ENCODE measurements at places on chromosomes 2 and 18.

- no peak for DNase-seq
These were observed 183.0 kb downstream of the MREG start for GRCh38 chr2:215830304-215830703.

DNA sequence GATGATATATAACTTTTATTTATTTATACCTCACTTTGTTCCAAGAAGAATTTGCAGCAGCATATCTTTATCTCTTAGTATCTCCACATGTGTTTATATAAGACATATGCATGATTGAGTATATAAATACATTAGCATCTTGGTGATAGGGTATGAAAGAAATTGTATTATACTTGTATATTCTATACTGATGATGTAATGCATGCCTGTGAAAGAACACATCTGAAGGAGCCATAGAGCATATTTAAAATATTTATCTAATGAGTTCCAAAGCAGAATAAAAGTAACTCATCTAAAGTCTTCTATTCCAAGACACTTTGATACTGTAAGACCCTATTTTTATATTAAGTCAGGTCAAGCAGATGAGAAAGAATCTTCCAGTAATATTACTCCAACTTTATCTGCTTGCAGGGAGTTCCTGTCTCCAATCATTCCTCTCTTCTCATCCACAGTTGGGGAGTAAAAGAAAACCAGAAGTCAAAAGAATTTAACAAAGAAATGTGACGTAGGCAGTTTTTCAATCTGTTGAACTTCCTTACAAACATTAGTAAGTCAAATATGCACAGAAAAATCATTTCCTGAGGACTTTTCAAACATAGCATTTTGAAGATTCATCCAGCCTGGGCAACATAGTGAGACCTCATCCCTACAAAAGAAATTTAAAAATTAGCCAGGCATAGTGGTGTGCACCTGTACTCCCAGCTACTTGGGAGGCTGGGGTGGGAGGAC lies 76.7 kb downstream of the DTNB start:
- no peak for DNase-seq

DNA sequence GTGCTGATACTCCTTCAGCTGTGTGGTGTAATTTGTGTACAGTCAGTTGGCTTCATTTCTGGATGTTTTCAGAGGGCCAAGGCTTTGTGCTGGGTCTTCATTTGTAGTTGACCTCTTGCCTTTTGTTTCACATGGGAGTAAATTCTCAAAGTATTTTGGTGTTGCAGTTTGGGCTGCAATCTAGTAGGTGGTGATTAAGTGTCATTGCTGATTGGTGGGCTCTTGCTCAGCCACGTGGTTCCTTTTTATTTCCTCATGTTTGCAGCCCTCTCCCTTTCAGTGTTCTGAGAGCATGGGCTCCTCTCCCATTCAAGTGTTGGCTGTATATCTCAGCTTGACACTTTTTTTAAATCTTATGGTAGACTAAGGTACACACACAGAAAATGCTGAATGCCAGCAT lies 96.8 kb downstream of the SNTG2 start:
- no peak for DNase-seq

- DNase-seq: no peak
These were observed 3.1 kb downstream of the FIGN start for GRCh38 chr2:163732727-163733126.

GRCh38 chr2:7023542-7023941 lies 106.3 kb downstream of the RNF144A start:
- DNase-seq: no peak

GRCh38 chr2:74107071-74107470 lies 40.6 kb downstream of the BOLA3 start:
- DNase-seq: no peak

DNA sequence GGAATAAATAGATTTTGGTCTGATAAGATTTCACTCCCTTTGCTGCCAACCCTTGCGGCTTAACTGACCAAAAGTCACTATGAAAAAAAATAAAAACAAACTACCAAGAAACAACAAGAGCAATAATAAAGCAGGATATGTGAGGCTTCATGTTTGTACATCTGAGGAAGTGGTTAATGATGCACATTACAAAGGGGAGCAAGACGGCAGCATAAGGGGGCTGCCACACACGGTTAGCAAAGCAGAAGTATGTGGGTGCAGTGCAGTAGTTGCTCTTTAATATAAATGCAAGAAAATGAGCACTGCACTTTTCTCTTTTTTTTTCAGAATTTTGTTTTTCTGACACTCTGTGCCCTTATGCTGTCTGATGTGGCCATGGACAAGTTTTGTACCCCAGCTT lies 377.1 kb upstream of the CNTNAP5 start:
- DNase-seq: no peak
